NCI-H146 (cell line): ENCODE measurements at places on chromosomes 1 and 21.
A peak's percentile ranks its signal among the peaks of the same experiment; 100 is the strongest.

DNA sequence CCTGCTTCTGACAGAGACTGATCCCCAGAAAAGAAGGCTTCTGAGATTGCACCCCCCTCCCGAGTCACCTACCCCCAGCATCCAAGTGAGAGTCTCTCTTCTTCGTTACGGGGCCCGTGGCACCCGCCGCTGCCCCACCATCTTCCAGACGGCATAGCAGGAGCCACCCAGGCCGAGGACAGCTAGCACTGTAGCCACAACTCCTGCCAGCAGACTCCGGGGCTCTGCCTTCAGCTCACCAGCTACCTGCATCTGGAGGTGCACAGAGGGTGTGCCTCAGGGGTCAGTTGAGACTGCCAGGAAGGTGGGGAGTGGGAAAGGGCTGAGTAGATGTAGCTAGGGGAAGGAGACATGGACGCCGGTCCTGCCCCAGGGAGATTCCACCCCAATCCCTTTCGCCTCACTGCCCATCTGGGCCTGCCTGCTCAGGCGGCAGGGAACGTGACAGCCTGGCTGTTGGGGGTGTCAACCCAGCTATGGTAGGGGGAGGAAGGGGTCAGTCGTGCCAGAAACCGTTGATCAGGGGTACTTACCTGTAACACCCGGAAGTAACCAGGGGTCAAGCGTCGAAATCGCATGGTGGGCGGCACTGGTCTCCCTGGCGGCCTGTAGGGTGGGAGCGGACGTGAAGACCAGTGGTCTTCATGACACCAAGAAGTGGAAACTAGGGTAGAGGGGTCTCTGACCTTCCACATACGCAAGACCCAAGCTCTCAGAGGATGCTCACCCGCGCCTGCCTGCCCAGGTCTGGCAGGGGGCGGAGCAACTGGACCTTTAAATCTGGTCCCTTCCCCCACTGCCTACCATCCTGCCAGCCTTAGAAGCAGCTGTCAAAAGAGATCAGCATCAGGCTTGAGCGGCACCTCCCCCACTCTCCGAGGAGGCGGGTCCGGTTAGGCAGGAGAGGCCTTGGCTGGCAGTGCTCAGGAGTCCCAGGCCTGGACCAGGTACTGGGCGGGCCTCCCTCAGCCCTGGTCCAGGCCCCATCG lies at the start of gene ZNF593OS:
Gene ZNF593OS, minus strand, starts transcription at position 749 of the 989 bp plus-strand sequence. Its CDS starts 171 bp downstream, at position 578.
- DNase-seq = no peak

DNA sequence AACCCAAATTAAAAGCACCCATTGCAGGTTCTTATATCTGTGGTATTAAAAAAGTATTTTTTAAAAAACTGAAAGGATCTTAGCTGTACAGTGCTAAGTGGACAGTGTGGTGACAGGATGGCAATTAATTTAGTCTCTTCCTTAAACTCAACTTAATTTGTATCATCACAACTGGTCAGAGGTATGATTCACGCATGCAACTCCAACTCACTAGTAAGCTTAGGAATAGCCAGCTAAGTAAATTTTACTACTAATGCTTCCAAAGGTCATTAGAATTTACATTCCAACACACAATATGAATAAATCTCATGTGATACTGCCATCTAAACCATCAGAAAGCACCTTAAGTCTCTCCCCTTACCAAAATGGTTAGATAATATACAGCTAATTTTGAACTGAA lies 35.4 kb downstream of the ENAH start:
- no peak for DNase-seq

GRCh38 chr1:151908228-151908691 lies 1.1 kb downstream of the THEM4 start:
- DNase-seq = peak; percentile 5

DNA sequence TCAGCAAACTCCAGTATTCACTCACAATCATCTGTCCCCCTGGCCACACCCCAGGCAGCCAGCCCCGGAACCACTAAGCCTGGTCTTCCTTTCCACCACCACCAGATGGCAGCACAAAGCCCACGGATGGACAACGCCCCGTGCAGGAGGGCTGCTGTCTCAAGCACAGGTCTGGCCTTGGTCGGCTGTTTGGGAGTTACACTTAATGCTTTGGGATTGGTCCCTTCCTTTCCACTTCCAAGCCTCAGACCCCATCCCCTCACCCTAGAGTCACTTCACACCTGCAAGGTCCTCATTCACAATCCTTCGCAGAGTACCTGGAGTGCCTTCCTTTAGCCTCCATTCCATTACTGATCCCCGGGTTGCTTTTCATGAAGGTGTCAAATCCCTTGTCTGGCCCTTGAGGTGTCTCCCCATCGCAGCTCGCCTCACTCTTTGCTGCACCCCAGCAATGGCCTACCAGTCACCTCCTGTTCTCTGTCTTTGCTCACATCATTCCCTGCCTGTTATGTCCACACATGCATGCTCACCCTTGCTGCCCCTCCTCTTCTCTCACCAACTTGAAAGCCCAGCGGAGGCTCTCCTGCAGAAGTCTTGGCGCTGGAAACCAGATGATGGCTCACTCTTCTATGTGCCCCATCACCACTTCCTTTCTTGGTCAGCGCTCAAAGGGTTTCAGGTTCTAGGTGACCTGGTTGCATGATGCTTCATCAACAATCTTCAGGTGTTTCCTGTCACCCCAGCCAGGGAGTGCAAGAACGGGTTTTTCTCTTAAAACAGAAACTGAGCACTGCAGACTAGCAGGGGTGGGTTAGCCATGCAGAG lies 24.9 kb upstream of the KCNA2 start:
- DNase-seq = peak; percentile 74

GRCh38 chr1:89949991-89950624 lies 44.8 kb upstream of the ZNF326 start:
- DNase-seq = no peak

DNA sequence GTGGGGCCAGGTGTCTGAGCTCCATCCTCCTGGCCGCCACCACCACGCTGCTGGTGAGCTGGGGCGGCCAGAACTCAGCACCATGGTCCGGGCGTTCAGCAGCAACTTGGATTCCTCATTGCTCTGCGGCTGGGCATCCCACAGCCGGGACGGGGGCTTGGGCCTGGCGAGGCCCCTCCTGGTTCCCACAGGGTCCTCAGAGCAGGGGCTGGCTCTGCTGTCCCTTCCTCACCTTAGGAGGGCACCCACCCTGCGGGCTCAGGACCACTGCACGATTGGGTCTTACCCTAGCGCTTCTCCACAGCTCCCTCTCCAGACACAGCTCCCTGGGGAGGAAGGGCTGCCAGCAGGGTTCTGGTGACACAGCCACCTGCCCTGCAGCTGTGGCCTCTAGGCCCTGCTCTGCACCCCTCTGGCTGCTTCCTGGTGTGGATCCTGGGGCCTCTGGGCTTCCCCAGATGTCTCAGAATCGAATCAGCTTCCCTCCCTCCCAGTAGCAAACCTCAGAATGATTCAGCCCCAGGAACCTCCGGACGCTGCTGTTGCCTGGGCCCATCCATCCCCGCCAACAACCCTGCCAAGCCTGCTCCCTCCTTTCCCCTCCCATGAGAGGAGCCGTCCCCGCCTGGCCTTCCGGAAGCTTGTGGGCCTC lies 25.0 kb downstream of the CRYAA start:
- no peak for DNase-seq
